ENCODE measurements at places on chromosomes 13 and 19.

DNA sequence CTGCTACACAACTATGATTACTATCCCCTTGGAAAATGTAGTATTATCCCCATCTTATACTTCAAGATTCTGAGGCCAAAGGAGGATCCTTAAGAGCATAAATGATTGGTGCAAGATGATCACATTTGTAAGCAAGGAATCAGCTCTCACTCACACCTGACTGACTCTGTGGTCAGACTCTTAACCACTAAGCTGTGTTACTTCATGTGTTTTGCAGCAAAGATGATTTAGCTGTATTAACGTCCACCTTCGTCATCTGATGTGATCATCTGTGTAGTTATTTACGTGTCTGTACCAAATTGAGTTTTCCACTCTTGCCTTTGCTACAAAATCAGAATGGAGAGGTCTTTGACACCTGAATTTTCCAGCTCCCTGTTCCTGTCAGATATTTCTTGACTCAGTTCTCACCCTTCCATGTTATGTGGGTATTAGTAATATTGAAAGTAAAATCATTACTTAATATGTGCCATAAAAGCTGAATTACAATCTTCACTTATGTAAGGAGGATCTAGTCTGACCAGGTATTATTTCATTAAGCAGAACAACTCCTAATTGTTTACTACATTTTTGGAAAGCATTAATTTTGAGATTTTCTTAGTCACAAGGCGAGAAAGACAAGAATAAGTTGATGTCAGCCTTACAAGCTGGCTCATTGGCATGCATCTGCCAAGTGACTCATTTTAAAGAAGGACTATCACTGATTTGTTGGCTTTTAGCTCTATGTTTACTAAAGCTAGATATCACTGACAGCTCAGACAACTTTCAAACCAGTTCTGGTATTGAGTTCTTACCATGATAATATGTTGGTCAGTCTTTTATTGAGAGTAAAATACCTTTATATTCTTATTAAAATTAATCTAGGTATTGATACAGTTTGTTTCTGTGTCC lies 1279.8 kb upstream of the PCDH9 start:
- no peak for DNase-seq

- no peak for DNase-seq
Measured at GRCh38 chr13:45807520-45808099, 43.9 kb downstream of the SIAH3 start.

- no peak for DNase-seq
Measured at GRCh38 chr19:47111682-47112165, 1.9 kb downstream of the ZC3H4 start.

DNA sequence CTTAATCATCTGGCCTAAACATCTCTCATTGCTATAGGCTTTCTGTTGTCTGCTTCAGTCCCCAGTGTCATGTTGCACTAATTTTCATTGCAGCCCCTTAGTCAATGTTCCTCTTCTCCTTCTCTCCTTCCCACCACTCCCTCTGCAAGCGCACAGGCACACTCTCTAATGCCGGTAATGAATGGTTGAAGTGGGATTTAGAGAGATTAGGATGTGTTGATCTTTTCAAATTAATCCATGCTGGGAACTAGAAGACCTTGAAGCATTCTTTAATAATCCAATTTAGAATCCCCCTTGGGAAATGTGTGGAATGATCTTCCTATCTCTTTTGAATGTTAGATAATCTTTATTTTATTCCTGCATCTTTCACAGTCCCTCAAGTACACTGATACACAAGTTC lies 33.2 kb upstream of the NDFIP2 start:
- no peak for DNase-seq

- no peak for DNase-seq
Measured at GRCh38 chr19:17915940-17916593, 16.7 kb upstream of the CCDC124 start.

DNA sequence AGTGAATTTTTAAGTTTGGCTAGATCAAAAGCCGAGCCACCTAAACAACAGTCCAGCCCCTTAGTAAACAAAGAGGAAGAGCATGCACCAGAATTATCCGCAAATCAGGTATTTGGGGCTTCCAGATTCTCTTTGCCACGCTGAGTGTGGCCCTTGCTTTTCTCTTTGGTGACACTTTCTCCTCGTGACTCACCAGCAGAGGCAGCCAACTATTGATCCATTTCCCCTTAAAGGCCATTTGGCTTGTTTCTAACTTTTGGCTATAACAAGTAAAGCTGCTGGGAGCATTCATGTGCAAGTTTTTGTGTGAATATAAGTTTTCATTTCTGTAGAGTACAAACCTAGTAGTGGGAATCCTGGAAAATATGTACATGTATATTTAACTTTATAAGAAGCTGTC lies 17.6 kb upstream of the WDR88 start:
- DNase-seq, result no peak

DNA sequence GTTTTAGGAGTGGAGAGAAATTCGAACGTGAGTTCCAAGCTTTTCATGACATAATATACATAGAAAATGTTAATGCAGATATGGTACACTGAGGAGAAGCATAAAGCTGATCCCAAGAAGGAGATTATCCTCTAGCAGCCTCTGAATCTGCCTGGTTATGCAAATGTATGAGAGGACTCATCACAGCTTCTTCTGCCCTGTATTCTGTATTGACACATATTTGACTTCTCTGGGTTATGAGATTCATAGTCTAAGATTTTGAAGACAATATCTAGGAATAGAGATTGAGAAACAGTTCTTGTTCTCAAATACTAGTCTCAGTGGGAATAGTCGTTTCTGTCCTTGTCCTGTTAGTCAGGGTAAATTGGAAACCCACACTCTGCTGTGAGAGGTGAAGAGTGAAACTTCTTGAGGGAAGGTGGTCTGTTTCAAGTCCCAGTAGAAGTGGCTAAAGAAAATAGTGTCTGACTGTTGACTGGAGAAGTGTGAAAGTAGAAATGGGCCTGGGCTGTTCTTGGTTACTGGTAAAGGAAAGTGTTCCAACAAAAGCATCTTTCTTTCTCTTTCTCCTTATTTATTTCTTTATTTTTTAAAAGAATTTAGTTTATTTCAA lies 1356.6 kb downstream of the SLITRK5 start:
- DNase-seq, result no peak

GRCh38 chr13:20738616-20739015 lies 35.1 kb downstream of the IL17D start:
- no peak for DNase-seq

- DNase-seq, result no peak
Measured at GRCh38 chr19:3613818-3614661, 7.4 kb upstream of the TBXA2R start.

DNA sequence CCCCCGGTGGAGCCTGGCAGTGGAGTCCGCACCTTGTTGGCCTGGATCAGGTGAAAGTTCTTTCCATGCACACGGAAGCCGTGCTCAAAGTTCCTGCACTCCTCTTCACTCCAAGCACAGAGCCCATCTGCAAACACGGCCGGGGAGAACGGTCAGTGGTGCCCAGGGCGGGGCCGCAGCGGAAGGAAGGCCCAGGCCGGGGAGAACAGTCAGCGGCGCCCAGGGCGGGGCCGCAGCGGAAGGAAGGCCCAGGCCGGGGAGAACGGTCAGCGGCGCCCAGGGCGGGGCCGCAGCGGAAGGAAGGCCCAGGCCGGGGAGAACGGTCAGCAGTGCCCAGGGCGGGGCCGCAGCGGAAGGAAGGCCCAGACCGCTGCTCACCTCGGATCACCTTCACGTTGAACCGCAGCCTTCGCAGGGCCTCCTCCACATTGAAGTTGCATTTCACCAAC lies 20.6 kb upstream of the PLPP2 start:
- no peak for DNase-seq

DNA sequence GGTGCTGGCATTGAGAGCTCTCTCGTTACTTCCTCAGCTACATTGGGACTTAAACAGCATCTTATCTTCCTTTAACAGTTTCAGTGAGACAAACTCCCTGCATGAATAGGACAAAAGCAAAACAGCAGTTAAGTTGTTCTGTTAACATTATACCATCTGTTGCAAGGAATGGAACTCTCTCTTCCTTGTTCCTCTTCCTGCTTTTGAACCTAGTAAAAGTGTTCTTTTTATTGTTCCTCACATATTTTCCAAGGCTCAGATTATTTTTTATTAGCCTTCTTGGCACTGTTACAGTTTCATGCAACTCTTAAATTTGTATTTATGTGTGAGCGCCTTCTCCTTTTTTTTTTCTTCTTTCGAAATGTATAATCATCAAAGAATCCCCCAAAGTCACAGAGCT lies 202.6 kb upstream of the UFM1 start:
- no peak for DNase-seq

DNA sequence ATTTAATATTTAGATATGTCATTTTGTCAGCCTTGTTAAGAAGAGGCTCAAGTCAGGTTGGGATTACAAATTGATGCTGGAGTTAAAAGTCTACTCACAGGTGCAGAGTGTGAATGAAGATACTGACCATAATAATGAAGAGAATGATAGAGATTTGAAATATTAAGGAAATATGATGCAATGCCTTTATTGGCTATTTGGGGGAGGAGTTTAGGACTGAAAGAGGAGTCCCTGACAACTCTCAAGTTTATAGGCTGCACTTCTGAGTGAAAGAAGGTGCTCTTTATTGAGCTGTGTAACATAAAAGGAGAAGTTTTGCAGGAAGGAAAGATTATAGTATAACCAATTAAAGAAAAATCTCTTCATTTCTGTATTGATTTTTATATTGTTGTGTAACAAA lies 827.7 kb upstream of the PCDH9 start:
- DNase-seq, result no peak

- no peak for DNase-seq
Measured at GRCh38 chr19:7916955-7917266, 2.3 kb downstream of the TGFBR3L start.

DNA sequence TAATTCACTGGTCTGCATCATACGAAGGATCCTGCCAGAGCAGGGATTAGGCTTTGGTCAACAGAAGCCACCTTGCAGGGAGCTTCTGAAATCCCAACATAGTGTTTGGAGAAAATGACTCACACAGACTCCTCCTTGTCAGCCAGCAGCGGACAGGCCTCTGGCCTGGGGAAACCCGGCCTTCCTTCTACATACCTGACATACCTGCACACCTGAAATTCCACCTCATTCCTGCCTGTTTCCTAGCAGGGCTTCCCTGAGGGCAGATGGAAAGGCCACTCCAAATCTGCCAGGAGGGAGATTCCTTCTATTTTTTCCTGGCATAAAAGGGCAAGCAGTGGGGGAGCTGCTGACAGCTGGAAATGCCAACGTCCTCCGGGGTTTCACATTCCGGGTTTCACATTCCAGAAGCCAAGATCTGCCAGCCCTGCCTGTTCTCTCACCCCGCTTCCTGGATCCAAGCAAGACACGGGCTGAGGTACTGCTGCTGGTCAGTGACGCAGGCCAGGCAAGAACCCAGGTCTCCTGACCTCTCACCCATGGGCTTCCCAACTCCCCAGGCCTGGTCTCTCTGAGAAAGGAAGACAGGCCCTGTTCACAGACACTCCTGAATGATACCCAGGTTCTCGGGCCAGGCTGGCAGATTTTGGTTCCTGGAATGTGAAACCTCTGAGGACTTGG lies 18.2 kb upstream of the IGFL1 start:
- no peak for DNase-seq

- DNase-seq, result no peak
Measured at GRCh38 chr19:32661318-32661717, 13.7 kb downstream of the ANKRD27 start.

- no peak for DNase-seq
Measured at GRCh38 chr13:30158774-30159445, 148.4 kb downstream of the KATNAL1 start.

DNA sequence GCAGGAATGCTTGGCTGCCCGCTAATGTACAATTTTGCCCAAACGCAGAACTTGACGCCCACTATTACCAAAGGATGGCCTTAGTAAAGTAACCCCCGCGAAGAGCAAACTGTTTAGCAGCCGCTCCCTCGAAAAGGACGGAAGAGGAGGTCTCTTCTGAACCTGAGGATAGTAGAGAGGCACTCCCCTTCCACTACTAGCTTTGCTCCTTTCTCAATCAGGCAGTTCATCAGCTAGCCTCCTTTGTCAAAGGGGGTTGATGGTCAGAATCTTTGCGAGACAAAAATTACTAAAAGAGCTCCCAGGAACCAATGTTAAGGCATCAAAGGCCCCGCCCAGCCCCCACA lies 534 bp downstream of the CAB39L start:
- no peak for DNase-seq

GRCh38 chr13:53694814-53695532 lies 666.4 kb downstream of the OLFM4 start:
- DNase-seq, result no peak

- DNase-seq, result no peak
Measured at GRCh38 chr13:77207943-77208342, 119.0 kb downstream of the MYCBP2 start.

- DNase-seq, result no peak
Measured at GRCh38 chr13:114070098-114070799, 62.2 kb downstream of the RASA3 start.

- DNase-seq, result no peak
Measured at GRCh38 chr19:40689339-40690049, 957 bp downstream of the NUMBL start.

DNA sequence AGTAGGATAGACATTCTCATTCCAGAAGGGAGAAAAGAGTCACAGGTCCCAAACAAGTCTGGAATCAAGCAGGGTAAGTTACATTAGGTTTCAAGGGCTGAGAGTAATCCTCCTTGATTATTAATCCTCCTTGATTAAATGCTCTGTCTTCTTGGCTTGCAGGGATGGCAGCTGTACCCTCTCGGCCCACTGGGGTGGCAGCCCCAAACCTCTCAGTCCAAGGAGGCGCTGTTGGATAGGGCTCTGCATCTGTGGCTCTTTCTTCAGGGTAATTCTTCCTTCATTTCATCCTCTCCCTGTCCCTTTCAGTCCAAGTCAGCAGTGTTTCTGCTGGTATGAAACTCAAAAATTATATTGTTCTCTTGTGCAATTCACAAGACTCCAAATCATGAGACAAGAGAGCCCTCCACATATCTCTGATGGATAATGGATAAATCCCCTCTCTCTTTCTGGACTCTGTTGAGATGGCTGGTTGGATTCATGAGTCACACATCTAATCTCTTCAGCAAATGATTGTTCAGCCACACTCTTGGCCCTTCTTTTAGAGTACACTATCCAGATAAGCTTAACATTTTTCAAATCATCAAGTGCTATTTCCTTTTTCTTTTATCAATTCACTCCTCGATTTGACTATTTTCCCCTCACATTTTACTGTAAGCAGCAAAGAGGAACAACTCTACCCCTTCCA lies 323.7 kb upstream of the HTR2A start:
- DNase-seq, result no peak
